H4 (cell line): ENCODE measurements at places on chromosomes 1 and 21. TPM values are rescaled to one million over a fixed set of nuclear protein-coding genes. Genes with fewer than 3 reads are reported as not detected.

The OR2T35 gene
- total RNA-seq: not detected in 2 replicates

The ASCL5 gene
- not detected in 2 replicates for total RNA-seq

The PPOX gene
- 9.2 and 13.9 TPM in 2 replicates for total RNA-seq

The MACO1 gene
- total RNA-seq: 14.9 and 17.2 TPM in 2 replicates

The GPR37L1 gene
- 0.02 TPM in 1 of 2 replicates, not detected in the other for total RNA-seq

The GPX7 gene
- 0.14 TPM in 1 of 2 replicates, not detected in the other for total RNA-seq

The ACTA1 gene
- not detected in 2 replicates for total RNA-seq

The SPRR2A gene
- not detected in 2 replicates for total RNA-seq

The FCGR2B gene
- total RNA-seq: not detected in 2 replicates

The COL6A2 gene
- 38.5 and 53.6 TPM in 2 replicates for total RNA-seq

The BTBD19 gene
- 2.5 and 2.6 TPM in 2 replicates for total RNA-seq

The VCAM1 gene
- 38.4 and 54.9 TPM in 2 replicates for total RNA-seq

The ANKRD45 gene
- 0.08 TPM in 1 of 2 replicates, not detected in the other for total RNA-seq

The TFF2 gene
- total RNA-seq: not detected in 2 replicates

The TNNI3K gene
- total RNA-seq: not detected in 2 replicates

The ELF3 gene
- 1.9 and 4.5 TPM in 2 replicates for total RNA-seq

The ABCG1 gene
- 7.8 and 9.0 TPM in 2 replicates for total RNA-seq

The BCAN gene
- total RNA-seq: 0.06 TPM in 1 of 2 replicates, not detected in the other

The CAMTA1 gene
- total RNA-seq: 98.2 and 110 TPM in 2 replicates

The AMY1B gene
- total RNA-seq: not detected in 2 replicates

The MSH4 gene
- total RNA-seq: not detected in 2 replicates

The PM20D1 gene
- not detected in 2 replicates for total RNA-seq

The CFHR4 gene
- not detected in 2 replicates for total RNA-seq

The KLF17 gene
- not detected in 2 replicates for total RNA-seq

The CCDC17 gene
- 0.27 TPM in 1 of 2 replicates, not detected in the other for total RNA-seq

The RGS21 gene
- not detected in 2 replicates for total RNA-seq

The PADI1 gene
- total RNA-seq: 0.02 and 1.0 TPM in 2 replicates

The PLA2G2F gene
- total RNA-seq: not detected in 2 replicates

The FCGR1A gene
- not detected in 2 replicates for total RNA-seq

The SELENBP1 gene
- total RNA-seq: 3.3 and 5.8 TPM in 2 replicates

The KANK4 gene
- 0.78 TPM in 1 of 2 replicates, not detected in the other for total RNA-seq

The ARMH1 gene
- not detected in 2 replicates for total RNA-seq

The DRAM2 gene
- total RNA-seq: 34.0 and 36.1 TPM in 2 replicates

The CA6 gene
- not detected in 2 replicates for total RNA-seq

The PRKAA2 gene
- total RNA-seq: 2.2 and 3.5 TPM in 2 replicates

The TCHH gene
- not detected in 2 replicates for total RNA-seq

The UFC1 gene
- 140 and 161 TPM in 2 replicates for total RNA-seq

The TNFRSF9 gene
- 1.2 and 2.0 TPM in 2 replicates for total RNA-seq

The MASP2 gene
- not detected in 2 replicates for total RNA-seq

The SPRR2E gene
- total RNA-seq: not detected in 2 replicates

The SPRR5 gene
- not detected in 2 replicates for total RNA-seq

The TRAF3IP3 gene
- not detected in 2 replicates for total RNA-seq

The ECE1 gene
- total RNA-seq: 55.2 and 64.7 TPM in 2 replicates

The PATJ gene
- 10.0 and 11.2 TPM in 2 replicates for total RNA-seq

The ANGPTL1 gene
- 1.5 and 1.7 TPM in 2 replicates for total RNA-seq

The USH2A gene
- total RNA-seq: 0.04 TPM in 1 of 2 replicates, not detected in the other

The REN gene
- total RNA-seq: not detected in 2 replicates

The SPRR1A gene
- not detected in 2 replicates for total RNA-seq

The TMEM200B gene
- total RNA-seq: 0.08 and 0.17 TPM in 2 replicates

The ADGRL2 gene
- 29.4 and 36.4 TPM in 2 replicates for total RNA-seq

The SWT1 gene
- total RNA-seq: 2.0 TPM in 2 replicates

The OR2T2 gene
- total RNA-seq: not detected in 2 replicates

The TRIM67 gene
- not detected in 2 replicates for total RNA-seq
